ENCODE measurements at places on chromosomes 11 and 22. TPM values are rescaled to one million over a fixed set of nuclear protein-coding genes. Genes with fewer than 3 reads are reported as not detected.

Gene UCP3
- 2.9 TPM for total RNA-seq

Gene MMP27
- not detected for total RNA-seq

Gene MS4A3
- total RNA-seq = not detected

Gene DCHS1
- total RNA-seq = 0.36 TPM

Gene RGL4
- total RNA-seq = 6.9 TPM

Gene AMOTL1
- total RNA-seq = 5.4 TPM

Gene POU2AF3
- total RNA-seq = 0.37 TPM

Gene TNNI2
- total RNA-seq = not detected

Gene P2RX6
- not detected for total RNA-seq

Gene C11orf71
- total RNA-seq = 6.4 TPM

Gene SSTR3
- total RNA-seq = 3.5 TPM

Gene KCNJ11
- total RNA-seq = 0.85 TPM

Gene B4GAT1
- 11.1 TPM for total RNA-seq

Gene PKNOX2
- not detected for total RNA-seq

Gene WT1
- total RNA-seq = not detected

Gene C22orf42
- not detected for total RNA-seq

Gene OR4D5
- total RNA-seq = not detected

Gene OR52E8
- total RNA-seq = not detected

Gene GNG3
- total RNA-seq = 0.24 TPM

Gene KCNK7
- total RNA-seq = 1.3 TPM

Gene RPS6KB2
- total RNA-seq = 83.1 TPM

Gene SEC14L6
- not detected for total RNA-seq

Gene KRTAP5-8
- not detected for total RNA-seq

Gene CCDC73
- total RNA-seq = not detected

Gene PHF21A
- 33.9 TPM for total RNA-seq

Gene TMEM191C
- 0.54 TPM for total RNA-seq

Gene ADAMTS15
- 0.02 TPM for total RNA-seq

Gene OR5M10
- total RNA-seq = not detected

Gene DLG2
- 1.0 TPM for total RNA-seq

Gene HOATZ
- total RNA-seq = not detected

Gene API5
- 171 TPM for total RNA-seq

Gene GGT1
- 52.9 TPM for total RNA-seq

Gene RAG2
- not detected for total RNA-seq

Gene FADD
- total RNA-seq = 44.4 TPM

Gene GNAZ
- total RNA-seq = 0.83 TPM

Gene RFPL1
- not detected for total RNA-seq

Gene NOL12
- total RNA-seq = 67.9 TPM

Gene CCDC81
- total RNA-seq = 0.75 TPM

Data from activated CD4-positive, alpha-beta T cell treated with anti-CD3 and anti-CD28 coated beads, Interleukin-2, amount 10 ng/mL, durations not matched to agents 24 days and 14 days (primary cell).